ENCODE measurements at places on chromosomes 7 and 10.

- no peak for DNase-seq
These were observed 43.3 kb upstream of the SLC26A3 start for GRCh38 chr7:107846324-107846723.

GRCh38 chr7:50421043-50421442 is 29.1 kb downstream of the FIGNL1 start:
- DNase-seq, result no peak

DNA sequence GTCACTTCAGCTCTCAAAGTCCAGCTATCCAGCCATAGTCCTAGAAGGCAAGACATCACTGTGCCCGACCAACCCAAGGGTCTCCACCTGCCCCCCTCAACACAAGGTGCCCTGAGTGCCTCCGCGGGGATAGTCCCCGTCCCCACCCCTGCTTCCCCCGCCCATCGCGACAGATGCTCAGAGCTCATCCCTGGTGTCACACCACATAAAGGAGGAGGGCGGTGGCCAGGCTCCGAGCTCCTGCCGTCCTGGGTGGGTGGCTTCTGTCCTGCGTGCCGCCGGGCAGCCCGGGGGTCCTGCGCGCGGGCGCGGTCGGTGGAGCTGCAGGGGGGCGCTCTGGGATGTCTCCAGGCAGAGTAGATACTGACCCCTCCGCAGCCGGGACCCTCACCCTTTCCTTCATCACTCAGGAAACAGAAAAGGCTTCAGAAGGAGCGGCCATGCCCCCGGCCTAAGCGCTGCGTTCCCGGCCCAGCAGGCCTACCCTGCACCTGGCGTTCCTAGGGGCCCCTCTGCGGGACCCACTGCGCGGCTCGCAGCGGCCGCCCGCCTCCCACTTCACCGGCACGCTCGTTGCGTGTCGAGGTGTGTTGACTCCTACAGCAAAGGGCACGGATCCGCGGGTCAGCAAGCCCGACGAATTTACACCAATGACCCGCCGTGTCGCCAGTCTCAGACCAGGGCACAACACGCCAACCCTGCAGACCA is 53.4 kb downstream of the ALOX5 start:
- DNase-seq, result no peak

GRCh38 chr7:114141415-114141814 is 222.6 kb upstream of the PPP1R3A start:
- no peak for DNase-seq

DNA sequence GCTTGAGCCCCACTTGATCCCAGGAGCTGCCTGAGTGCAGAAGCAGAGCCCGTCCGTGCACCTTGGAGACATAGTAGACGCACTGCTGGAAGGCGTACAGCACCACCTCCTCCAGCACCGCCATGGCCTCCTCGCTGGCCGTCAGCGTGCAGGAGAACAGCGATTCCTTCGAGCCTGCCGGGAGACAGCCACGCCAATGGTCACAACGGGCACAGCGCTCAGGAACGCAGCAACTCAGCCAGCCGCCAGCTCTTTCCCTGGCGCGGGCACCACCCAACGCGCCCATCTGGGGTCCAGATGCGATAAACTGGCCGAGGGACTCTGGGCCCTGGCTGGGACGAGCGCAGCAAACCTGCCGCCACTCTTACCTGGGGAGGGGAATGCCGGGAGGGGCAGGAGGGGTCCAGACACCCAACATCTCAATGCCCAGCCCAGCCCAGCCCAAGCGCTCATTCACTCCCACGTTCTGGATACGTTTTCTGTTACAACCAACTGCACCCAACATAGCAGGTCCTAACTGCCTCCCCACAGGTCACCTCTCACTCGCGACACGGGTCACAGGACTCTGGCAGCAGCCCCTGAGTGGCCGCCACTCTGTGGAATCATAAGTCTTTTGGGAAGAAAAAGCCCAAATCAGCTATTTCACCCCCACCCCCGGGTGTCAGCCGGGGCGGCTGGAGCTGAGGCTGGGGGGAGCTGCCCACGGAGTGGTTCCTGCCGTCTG is 41.9 kb downstream of the AP5Z1 start:
- DNase-seq, result no peak

DNA sequence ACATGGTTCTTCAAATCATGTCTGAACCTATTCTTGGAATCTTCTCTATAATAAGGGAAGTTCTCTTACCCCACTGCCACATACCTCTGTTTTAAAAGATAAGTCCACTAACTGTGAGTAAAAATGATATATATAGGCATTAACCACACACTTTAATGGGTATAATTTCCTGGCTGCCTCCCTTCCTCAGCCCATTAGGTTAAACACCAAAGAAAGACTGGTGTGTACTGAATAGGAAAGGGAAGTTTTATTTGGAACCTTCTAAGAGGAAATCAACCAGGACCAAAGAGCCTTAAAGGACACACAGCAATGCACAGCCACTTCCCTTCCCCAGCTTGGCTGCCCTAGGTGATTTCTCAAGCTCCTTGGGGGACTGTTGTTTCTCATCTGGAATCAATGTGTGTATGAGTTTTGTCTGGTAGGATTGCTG is 5.0 kb upstream of the WBP1L start:
- no peak for DNase-seq

DNA sequence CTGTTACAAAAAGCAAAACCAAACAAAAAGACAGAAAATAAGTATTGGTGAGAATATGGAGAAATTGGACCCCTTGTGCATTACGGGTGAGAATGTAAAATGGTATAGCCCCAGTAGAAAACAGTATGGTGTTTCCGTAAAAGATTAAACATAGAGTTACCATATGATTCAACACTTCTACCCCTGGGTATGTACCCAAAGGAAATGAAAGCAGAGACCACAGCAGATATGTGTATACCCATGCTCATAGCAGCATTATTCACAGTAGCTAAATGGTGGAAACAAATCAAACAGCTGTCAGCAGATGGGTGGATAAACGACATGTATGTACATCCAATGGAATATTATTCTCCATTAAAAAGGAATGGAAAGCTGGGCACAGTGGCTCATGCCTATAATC is 42.4 kb downstream of the STARD3NL start:
- DNase-seq, result no peak

DNA sequence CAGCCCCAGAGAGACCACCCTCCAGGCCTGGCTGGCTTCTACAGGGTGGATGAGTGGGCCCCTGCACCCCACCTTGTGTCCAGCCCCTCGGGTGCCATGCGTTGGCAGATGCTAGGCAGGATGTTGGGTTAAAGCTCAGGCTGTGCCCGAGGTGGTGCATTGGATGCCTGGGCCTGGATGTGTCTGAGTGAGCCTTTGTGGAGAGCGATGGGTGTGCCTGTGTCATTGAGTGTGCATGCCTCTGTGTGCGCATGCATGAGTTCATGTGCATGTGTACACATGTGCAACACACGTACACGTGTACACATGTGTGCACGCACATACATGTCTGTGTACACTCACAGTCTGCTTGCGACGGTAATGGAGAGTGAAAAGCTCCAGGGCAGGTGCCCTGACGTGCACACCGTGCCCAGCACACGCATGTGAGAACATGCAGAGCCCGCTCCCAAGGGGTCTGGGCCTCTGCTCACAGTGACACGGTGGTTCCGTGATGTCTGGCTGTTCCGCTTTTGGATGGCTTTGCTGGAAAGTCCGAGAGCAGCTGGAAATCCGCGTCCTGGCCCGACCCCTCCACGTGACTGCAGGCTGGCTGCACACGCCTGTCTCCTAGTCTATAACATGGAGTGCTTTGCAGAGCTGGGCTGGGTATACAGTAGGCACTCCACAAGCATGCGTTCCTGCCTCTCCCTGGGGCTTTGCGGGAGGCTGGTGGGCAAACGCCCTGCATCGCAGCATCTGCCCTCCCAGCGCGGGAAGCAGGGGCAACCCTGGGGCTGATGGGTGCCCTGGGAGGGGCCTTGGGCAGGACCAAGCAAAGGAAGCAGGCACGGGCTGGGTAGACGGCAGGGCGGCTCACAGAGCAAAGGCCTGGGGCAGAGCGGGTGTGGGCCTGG is 36.9 kb downstream of the ELFN1 start:
- no peak for DNase-seq

- DNase-seq, result no peak
These were observed 84.4 kb upstream of the BET1 start for GRCh38 chr7:94088560-94088959.

- DNase-seq, result peak; percentile 99
These were observed 15.8 kb upstream of the ADAMTS14 start for GRCh38 chr10:70656489-70656888.

DNA sequence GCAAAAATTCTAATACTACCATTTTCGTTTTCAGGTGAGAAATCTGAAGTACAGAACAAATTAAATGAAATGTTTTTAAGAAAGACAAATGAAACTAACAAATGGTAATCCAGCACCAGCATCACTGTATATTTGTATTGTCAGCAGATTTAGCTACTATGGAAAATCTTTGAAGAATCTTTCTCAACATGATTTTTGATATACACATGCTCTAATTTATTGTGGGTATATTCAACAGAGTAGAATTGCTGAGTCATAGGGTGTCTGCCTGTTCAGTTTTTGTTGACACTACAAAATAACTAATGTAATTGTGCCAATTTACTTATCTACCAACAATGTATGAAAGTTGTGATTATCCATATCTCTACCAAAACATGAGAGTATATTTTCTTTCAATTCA is 437.6 kb downstream of the PCDH15 start:
- DNase-seq, result no peak

GRCh38 chr10:98466861-98467505 is 20.2 kb upstream of the HPS1 start:
- no peak for DNase-seq

DNA sequence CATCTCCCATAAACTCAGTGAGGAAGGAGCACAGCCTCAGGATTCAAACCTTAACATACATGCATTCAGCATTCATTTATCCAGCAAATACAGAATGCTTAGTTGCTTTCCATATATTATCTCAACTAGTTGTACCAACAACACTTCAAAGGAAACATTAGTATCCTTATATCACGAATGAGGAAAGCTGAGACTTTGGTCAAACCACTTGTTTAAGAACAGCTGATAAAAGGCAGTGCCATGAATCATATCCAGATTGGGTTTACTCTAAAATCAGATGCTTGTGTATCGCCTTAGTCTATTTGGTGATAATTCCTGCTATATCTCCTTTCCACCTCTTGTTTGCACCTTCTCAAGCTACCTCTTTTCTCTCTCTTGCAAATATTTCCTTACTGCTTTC is 1.9 kb upstream of the CPED1 start:
- DNase-seq, result no peak

DNA sequence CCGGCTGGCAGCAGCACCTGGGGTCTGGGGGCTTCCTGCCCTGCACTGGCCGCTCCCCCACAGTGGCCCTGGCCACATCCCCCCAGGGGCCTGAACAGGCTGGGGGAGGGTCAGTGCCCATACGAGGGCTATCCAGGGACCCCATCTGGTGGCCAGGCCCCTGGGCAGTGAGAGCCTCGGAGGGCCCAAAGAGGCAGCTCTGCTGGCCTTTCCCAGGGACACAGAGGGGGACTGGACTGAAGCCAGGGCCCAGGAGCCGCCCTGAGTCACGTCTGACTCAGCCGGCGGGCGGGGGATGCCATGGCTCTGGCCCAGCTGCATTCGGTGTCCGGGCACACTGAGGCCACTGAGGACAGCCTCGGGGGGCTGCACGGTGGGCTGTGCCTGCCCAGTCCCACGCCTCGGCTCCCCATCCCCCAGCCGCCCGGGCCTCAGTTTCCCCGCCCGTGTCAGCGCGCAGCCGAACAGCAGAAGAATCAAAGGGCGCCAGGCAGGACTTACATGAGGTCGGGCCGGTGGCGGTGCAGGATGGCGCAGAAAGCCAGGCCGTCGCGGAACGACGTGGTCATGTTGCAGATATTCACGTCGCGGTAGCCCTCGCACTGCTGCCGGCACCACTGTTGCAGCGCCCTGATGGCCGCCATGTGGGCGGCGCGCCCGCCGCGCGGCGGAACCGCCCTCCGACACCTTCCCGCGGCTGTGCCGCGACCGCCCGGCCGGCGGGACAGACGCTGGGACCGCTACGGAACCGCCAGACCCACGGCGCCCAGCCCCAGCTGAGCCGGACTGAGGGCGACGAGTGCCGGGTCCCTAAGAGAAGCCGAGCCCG is at the start of gene MICALL2:
Gene MICALL2 (minus strand): TSS at position 788 of the 829 bp plus-strand sequence. CDS start 144 bp downstream, at position 644.
- peak; percentile 89 for DNase-seq

DNA sequence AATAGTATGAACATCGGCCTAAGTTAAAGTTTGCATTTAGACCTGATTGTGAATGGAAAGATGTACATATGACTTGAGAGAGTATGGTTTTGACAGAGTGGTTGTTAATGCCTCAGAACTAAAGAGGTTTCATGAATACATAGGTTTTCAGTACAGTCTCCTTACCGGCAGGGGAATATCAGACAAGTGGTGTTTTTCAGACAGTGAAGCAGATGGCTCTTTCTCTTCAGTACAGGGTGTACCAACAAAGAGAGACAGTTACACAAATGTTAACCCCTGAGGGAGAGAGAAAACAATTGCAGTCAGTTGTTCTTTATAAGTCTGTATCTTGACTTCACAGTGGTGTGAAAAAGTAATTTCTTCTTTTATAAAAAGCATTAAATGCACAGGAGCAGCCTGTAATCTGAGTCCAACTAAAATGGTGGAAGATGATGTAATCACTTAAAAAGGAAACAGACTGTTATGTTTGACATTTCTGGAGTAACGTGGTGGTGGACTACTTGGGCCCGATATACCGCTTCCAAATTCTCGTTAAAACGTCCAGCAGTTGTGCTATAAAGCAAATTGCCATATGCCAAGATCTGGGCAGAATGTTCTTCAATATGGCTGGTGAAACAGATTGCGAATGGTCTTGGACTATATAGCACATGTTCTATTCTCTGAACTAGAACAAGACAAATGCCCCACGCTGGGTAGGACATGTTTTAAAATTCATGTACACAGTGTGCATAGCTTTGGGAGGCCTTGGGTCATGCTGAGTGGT is 69.2 kb downstream of the SDK1 start:
- DNase-seq, result no peak

DNA sequence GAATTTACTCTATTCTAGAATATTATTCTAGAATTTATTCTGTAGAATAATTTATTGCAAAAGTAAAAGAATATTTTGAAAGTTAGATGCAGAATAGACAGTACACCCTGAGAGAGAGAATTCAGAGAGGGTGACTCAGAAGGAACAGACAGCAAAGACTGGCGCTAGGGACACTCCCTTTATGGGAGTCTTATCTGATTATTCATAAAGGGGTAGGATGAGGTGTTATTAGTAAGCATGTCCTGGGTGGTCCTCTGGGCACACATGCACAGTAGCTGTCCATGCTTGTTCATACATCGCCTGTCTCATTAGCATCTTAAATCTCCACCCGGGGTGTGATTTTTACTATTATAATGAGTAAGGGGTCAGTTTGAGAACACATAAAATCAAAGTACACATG is 100.1 kb downstream of the XPNPEP1 start:
- DNase-seq, result peak; percentile 39

DNA sequence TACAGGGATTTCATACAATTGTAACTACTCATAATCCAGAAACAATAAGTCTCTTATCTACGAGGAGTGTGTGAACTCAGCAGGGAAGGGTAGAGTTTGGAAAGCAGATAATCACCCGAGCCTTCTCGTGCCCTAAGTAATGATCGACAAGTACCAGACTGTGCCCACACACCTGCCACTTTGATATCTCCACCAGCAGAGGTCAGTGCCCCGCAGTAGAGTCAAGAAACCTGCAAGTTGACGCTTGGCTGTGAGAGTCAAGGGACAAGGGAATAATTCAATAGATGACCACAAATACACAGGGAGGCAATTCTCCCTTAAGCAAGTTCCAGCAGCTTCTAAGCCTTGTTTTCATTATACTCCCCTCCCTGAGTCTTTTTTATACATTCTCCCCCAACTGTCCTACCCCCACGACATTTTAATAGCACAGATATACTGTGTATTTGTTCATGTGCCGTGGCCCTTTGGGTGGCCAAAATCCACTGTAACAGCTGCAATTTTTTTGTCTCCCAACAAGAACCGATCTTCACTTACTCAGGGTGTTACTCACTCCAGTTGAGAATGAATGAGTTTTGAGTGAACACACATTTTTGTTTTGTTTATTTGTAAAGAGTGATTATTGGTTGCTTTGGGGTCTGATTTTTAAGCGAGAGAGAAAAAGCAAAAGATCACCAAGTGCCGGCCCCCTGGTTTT is 106.9 kb upstream of the RHEB start:
- DNase-seq, result peak; percentile 48
